ENCODE measurements at places on chromosomes 3 and 15.

GRCh38 chr3:52167240-52167639 lies 13.0 kb upstream of the POC1A start:
- DNase-seq, result peak; percentile 66

- no peak for DNase-seq
These were observed 51.8 kb downstream of the ABI3BP start for GRCh38 chr3:100941451-100941850.

DNA sequence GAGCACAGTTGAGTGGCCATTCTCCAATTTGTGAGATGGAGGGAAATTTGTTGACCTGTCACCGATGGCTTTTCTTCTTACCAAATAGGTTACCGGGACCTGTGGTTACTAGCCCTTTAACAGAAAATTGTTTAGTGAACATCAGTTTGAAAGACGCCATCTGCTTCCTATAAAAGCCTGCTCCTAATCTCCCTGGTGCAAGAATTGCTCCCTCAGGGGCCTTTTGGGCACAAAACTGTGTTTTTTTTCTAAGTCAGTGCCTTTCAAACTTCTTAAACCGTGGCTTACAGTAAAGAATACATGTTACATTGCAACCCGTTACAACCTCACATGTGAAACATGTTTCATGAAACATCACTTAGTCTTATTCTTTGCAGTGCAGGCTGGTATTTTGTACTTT lies 15.0 kb downstream of the CACNA2D3 start:
- DNase-seq, result no peak

GRCh38 chr3:27719314-27720003 lies 2.7 kb downstream of the EOMES start:
- DNase-seq, result no peak

GRCh38 chr3:61820306-61820992 lies 259.1 kb downstream of the PTPRG start:
- no peak for DNase-seq

DNA sequence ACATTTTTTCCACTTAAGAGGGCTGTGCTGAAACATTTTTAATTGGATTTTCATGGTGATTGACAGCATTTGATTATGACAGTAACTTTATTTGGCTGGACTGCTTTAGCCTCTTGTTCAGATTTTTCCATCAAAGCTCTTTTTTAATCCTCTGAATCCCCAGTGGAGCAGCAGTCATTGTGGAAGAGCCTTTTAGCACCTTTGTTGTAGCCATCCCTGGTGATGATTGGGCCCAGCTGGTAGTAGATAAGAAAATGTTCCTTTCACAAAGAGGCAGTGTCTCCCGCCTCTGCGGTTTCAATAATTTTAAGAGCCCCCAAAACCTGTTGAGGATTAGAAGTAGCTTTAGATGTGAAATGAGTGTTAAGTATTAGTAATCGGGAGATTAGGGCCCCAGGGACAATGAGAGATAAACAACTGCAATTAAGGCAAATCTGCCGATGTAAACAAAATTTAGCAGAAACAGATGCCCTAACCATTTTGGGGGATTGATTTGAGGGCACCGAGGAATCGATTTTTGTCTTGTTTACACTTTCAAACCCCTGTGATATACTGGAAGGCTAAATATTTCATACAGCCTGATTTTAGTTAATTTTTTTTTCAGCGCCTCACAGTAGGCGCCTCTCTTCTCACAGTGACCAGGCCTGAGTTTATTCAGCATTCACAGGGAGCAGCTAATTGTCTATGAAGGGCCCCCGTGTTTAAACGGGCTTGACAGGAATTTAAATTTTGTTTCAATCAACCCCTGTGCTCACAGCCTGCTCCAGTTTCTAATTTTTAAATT lies 43.2 kb upstream of the SKOR1 start:
- DNase-seq, result peak; percentile 75

- no peak for DNase-seq
These were observed 110.4 kb downstream of the TPRG1 start for GRCh38 chr3:189282189-189282588.

- DNase-seq, result no peak
These were observed 6.5 kb upstream of the GSK3B start for GRCh38 chr3:120100711-120101110.

- DNase-seq, result no peak
These were observed 514.6 kb upstream of the ADAMTS9 start for GRCh38 chr3:65202395-65202794.

DNA sequence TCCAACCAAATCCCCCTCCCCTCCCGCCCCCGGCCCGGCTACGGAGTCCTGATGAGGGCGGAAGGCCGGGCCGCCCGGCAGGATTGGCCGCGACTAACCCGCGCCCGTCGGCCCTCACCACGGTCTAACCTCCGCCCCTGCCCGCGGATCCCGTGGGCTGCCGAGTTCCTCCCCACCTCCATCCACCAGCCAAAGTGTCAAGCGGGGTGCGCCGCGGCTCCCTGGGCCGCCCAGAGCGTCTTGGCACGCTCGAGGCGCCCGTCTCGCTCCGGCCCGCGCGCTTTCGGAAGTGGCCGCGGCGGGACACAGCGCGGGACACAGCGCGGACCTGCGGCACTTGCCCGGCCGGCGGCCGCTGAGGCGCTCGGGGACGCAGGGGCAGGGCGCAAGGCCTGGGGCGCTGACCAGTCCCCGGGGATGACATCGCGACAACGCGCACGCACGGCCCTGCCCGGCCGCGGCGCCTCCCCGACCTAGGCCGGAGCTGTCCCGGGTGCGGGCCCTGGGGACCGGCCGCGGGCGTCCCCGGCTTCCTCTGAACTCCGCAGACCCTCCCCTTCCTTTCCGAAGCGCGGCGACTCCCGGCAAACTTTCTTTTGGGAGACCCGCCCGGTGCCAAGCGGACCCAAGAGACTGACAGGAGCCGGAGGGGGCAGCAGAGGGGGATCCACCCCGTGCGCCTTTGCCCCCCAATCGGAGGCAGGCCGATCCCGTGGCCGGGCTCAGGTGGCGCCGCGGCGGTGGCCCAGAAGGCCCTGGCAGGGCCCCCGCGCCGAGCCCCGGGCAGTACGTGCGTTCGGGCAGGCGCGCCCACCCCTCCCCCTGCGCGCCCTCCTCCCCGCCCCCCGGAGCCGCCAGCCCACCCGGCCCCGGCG lies 112.8 kb upstream of the ICE2 start:
- peak; percentile 87 for DNase-seq

- DNase-seq, result peak; percentile 31
These were observed 8.5 kb downstream of the CALML4 start for GRCh38 chr15:68196445-68197169.
